CD4-positive, alpha-beta T cell treated with Interleukin-17A for 1 hour (primary cell): ENCODE measurements at places on chromosomes 4 and X.

DNA sequence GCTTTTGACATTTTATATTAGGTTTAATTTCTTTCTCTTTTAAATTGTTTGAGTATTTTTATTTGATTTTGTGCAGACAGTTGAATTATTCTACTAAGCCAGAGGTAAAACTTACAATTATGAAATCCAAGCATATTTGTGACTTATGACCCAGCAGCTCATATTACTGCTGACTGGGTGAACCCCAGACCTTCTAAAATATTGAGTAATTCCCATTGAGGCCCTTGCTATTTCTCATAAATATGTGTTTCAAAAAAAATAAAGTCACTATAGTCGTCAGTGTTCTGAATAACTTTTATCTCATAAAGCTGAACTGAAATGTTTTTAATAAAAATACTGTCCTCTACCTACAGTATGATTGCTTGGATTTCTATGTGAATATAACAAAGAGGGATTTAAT is 303.1 kb downstream of the IQCM start:
- DNase-seq: no peak

- DNase-seq: no peak
Observed at GRCh38 chrX:1011691-1012283, 200.7 kb downstream of the CRLF2 start.

GRCh38 chrX:135000516-135000915 is 9.7 kb downstream of the SMIM10 start:
- DNase-seq: no peak

- no peak for DNase-seq
Observed at GRCh38 chrX:16119353-16120220, 3.8 kb upstream of the GRPR start.

DNA sequence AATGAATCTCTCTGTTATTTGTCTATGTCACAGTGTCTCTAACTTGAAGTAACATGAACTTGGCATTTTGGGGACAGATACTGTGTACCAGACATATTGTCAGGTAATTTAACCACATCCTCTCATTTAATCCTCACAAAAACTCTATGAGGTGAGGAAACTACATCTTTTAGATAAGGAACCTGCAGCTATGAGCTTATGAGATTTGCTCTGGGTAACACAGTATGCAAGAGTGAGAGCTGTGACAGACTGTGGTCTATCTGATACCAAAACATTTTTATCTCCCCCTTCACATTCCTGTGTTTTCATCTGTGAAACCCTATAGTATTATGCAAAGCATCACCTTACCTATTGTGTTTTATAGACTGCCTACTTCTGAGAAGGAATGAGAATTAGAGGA is 58.4 kb upstream of the HS3ST1 start:
- DNase-seq: no peak

DNA sequence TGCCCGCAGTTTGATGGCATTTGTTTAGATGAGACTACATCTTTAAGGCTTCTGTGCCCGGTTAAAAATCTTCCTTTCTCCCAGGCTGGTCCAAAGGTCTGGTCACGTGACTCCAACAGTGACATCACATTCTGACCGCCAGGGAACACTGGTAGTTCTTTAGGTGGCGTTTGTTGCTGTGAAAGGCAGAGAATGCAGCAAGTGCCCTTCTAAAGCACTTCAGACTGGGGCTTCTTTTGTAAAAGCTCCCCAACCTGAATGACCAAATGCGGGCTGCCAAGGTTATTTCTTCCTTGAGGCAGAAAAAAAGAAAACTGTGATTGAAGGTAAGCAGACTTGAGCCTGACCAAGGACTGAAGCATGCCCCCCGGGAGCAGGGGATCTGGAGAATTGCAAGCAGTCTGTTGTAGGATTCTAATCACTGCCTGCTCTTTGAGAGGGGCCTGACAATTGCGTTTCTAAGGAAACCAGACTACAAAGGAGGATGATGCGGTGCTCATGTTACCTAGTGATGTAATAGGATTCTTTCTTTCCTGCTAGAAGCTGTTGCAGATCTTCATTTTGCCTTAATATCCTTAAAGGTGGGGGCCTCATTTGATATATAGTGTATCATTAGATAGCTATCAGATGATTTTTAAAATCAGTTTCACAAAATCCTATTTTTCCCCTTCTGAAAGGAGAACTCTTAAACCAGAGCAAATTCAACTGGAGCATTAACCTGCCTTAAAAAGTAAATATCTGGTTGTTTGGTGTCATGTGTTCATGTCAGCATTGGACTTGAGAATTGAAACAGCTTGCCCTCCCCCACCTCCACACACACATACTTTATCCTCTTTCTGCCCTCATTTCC is 133.1 kb downstream of the AKAP4 start:
- no peak for DNase-seq

DNA sequence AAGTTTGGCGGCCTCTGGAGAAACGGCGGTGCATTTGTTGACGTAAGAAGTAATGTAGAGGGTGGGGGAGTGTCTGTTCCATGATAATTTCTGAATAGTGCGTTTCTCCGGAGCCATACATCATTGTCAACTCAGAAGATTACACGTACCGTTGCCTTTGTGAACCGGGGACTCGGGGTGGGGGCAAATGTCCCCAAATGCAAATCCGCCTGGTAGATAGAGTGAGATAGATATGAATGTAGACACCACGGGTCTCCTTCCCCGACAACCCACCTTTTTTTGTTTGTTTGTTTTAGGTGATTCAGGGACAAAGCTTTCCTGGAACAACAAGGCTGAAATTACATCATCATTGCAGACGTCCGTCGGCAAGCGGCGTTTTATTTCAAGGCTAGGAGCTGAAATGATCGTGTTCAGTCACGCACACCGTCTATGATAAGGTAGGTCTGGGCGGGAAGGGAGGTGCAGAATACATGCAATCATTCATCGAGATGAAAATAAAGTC is 96.0 kb upstream of the PPP2R3B start:
- no peak for DNase-seq

- DNase-seq: no peak
Observed at GRCh38 chr4:29467044-29467717, 1253.0 kb upstream of the PCDH7 start.

DNA sequence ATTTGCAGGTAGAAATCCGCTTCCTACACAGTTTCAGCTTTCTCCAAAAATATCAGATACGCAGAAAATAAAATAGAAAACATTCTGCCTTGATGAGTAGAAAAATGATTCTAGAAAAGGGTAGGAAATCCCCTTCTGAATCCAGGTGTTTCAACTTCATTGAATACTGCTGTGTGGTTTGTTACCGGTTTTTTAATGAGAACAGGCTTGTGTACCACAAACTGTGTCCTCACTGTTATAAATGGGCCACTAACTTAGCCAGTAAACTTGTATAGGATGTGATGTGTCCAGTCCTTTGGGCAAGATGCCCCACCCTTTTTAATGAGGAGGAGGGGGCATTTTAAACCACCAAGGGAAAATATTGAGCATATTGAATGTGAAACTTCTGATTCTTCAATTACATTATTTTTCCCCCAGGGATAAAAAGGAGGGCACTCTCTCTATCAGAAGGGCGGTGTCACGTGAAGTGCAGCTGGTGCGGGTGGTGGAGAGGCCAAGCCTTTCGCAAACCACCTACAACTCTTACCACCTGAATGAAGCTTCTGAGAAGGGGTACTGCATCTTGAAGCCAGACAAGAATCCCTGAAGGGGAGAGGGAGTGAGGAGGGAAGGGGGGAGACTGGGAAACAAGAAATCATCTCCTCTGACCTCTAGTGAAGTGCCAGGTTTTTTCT is 4.5 kb downstream of the CXXC4 start:
- DNase-seq: no peak

DNA sequence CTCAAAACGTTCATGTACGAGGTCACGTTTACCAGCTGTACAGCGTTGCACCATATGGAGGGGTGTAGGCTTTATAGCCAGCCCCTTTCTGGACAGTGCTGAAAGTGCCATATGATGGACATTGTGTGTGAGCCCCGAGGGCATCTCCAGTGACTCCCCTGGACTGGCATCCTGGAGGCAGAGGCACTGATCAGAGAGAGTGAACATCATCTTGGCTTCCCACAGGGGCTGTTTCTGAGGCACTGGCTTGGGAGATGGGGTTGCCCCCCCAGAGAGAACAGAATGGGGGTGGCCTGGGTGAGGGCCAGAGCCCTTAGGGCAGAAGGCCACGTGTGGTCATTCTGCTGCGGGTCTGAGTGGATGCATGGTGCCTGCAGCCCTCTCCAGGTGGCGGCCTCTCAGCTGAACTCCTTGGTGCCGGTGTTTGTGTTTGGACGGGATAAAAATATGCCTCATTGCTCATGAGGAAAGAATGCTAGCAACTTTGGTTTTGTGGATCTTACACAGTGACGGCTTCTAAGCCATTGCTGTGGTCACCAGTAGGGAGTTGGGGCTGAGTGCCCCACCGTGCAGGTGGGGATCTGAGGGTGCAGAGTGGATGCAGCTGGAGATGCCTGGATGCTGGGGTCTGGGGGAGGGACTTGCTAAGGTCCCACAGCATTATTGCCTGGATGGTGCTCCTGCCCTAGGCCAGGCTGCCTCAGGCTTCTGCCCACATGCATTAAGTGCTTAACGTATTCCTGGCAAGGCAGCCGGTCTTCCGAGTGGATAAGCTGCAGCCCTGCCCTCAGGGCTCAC is 3.4 kb downstream of the WFS1 start:
- DNase-seq: no peak

DNA sequence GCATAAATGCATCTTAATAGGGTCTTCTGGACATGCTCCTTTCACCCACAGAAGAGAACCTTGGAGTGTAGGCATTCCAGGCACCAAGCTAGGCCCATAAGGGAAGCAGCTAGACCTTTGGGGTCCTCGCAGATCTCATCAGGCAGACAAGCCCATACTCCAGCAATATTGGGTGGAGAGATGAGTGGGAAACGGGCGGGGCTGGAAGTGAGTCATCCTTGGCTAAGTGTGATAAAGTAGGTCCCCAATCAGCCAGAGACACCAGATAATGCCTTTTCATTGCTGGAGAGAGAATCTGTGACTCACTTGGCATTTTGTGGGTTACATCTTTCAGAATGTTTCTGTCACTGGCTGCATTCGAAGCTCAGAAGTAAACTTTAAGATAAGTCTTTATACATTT is 133.3 kb upstream of the MBNL3 start:
- DNase-seq: no peak

- DNase-seq: no peak
Observed at GRCh38 chr4:168887809-168888208, 122.2 kb downstream of the CBR4 start.

GRCh38 chr4:2079926-2080325 is 20.8 kb downstream of the NAT8L start:
- no peak for DNase-seq

DNA sequence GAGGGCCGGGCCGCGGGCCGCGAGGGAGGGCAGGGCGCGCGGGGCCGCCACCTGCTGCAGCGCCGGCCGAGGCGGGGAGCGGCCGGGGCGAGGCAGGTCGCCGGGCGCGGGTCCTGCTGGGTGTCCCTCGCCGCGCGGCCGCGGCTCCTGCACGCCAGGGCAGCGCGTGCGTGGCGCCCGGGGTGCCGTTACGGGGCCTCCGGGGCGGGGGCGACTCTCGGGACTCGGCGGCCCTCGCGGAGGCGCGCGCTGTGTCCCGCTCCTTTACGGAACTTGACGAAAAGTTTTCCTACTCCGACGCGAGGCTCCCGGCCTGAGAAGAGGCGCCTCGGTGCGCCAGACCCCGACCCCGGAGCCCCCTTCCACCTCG is 329 bp downstream of the TBC1D14 start:
- no peak for DNase-seq

DNA sequence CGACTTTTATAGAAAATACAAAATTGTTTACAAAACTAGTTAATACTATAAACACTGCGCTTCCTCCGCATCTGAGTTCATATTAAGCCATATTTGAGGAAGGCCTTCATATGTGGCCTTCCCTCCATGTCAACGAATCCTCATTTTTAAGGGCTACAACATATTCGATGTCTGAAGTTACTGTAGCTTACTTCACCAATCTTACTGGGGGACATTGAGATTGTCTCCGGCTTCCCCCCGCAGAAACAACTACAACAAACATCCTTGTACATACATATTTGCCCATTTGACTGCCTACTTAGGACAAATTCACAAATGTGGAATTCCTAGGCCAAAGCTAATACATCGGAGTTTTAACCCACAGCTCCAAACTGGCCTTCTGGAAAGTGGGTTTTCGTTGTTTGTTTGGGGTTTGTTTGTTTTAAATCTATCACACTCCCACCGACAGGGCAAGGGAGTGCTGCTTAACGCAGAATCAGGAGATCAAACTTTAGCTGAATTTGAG is 581 bp upstream of the FAM114A1 start:
- DNase-seq: no peak

DNA sequence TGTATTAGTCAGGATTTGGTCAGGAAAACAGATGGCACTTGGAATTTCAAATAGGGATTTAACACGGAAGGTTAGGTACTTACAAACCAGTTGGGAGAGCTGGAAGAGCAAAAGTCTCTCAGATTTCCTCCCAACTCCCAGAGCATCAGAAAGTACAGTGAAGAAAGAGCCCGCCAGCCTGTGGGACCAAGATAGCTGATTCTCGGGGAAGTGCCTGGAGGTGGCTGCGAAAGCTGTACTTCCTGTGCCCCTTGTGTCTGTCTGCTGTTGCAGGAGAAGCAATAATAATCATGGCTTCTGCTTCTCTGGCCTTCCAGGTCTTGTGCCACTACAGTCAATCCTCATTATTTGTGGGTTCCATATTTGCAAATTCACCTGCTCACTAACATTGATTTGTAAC is 221.0 kb upstream of the BCOR start:
- no peak for DNase-seq

DNA sequence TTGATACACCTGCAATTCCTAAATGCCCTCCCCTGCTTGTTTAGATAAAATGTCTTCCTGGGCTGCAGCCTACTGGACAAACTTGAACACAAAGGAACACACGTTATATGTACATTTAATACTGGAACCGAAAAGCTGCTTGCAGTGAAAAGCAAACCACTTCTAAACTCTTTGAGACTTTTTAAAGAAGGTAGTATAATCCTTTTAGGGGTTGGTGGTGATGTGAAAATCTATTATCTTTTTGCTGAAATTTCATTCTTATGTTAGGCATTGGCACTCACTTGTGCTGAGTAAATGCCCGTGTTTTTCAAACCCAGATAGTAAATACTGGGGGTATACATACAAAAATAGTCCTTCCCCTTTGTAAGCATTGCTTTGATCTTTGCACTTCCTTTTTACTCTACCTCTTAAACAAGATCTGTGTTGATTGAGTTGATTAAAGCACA is 2.2 kb downstream of the NFKB1 start:
- peak; percentile 48 for DNase-seq

- no peak for DNase-seq
Observed at GRCh38 chr4:173398220-173398619, 696 bp downstream of the SCRG1 start.

- DNase-seq: no peak
Observed at GRCh38 chr4:162804351-162804924, 362.3 kb downstream of the NAF1 start.

GRCh38 chrX:105636667-105637066 is 185.7 kb upstream of the NRK start:
- DNase-seq: no peak

DNA sequence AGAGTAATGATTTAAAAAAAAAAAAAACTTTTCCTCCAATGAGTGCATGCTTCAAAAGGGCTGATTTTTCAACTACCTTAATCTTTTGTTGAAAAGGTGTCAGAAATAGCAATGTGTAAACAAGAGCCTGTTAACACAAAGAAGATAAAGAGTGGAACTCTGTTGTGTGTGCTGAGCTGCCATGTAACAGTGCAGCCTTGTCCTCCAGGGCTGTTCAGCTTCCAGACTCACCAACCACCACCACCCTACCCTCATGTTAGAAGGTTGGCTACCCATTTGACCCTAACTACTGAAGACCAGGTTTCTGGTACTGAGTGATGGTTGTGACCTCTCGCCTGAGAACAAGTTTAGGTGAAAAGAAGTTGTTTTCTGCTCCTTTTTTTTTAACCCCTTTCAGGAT is 222.8 kb upstream of the TEX13C start:
- DNase-seq: no peak
